ENCODE measurements at places on chromosomes 12 and 14.
A peak's percentile ranks its signal among the peaks of the same experiment; 100 is the strongest.

DNA sequence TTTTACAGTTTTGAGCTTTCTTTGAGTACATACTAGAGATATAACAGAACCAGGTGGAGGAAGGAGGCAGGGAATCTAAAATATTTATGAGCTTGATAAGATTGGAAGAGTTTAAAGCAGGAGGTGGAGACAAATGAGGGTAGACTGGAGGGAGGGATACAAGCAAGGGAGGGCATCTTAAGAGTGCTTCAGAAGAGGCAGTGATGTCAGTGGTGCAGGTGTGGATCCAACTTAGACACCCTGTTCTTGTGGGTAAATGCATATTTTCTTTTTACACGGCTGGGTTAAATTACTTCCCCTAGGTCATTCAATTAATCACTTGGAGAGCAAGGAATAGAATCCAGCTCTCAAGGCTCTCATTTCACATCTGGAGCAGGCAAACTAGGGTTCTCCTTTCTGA is 146.1 kb upstream of the LRIG3 start:
- DNase-seq: no peak

DNA sequence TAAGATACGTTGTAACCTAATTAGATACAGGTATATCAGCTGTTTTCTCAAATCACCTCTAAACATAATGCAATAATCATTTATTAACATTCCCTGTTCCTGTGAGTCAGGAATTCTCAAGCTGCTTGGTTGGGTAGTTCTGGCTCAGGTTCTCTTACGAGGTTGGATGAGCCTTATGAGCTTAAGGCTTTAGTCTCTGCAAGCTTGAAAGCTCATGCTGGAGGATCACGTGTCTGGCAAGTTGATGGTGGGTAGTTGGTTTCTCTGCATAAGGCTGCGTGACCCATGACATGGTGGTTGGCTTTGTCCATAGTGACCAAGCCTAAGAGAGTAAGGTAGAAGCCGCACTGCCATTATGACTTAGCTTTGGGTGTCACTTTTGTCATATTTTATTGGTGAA is 62.0 kb downstream of the PLEKHA5 start:
- DNase-seq: no peak

DNA sequence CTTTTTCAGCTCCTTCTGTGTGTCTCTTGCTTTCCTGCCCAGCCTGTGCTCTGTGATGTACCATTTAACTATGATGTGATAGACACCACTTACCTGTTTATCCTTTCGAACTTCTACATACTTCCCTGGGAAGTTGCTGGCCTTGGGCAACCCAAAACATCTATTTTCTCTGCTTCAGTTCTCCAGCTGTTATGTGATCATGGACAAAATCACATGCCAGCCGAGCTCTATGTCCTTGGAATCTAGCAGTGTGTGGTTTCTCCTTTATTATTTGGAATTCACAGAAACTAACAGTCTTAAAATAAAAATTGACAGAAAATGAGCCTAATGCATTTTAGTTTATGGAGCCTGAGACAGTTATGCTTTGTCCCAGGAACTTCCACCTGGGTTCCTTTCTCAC is 22.9 kb downstream of the BMAL2 start:
- DNase-seq: no peak

- DNase-seq: peak; percentile 31
Observed at GRCh38 chr14:44833376-44834060, 128.2 kb downstream of the KLHL28 start.

- DNase-seq: no peak
Observed at GRCh38 chr14:72664651-72665050, 229.2 kb downstream of the DPF3 start.

GRCh38 chr12:45668641-45669040 is 60.9 kb upstream of the ARID2 start:
- DNase-seq: no peak

DNA sequence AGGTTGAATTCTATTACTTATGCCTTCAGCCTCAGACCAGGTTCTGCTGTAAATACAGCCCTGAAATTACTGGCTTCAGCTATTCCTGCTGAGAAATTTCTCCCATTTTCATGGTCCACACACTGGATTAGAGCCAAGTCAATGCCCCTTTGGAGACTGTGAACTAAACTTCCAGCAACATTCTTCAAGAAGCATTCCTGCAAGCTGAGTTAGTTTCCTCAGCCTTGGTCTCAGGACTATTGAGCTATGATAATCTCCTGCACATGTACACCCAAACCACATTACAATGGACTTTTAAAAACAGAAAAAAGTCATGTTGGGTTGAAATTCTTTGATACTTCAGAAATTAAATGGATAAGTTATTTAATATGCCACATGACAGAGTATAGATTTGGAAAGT is 58.0 kb upstream of the AVPR1A start:
- no peak for DNase-seq

DNA sequence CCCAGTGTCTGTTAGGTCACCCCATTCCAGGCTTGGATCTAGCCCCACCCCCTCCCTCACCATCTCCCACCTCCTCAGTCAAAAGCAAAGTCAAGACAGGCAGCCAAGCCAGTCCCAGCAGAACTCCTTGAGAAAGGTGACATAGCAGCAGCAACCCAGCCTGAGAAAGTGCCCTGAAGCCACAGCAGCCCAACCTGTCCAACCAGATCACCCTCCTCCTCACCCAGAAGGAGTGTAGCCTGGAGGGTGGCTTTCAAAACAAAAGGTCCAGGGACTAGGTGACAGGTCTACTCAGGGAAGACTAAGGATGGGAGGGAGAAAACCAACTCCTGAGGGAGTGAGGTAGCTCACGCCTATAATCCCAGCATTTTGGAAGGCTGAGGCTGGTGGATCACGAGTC is 5.2 kb downstream of the RAB15 start:
- DNase-seq: no peak

DNA sequence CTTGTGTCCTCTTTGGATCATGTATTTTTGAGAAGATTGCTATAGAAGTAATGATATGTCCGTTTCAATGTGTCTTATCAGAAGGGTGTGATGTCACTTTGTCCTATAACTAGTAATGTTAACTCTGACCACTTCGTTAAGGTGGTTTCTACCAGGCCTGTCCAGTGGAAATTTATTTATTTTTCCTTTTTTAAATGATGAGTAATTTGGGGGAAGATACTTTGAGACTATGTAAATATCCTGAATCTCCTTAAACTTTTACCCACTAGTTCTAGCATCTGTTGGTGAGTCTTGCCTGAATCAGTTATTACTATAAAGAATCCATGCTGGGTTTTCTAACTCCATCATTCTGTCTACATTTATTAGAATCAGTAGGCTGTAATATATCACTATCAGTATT is 15.3 kb downstream of the EP400 start:
- peak; percentile 79 for DNase-seq

- DNase-seq: no peak
Observed at GRCh38 chr12:111201036-111201435, 167.9 kb downstream of the PHETA1 start.

DNA sequence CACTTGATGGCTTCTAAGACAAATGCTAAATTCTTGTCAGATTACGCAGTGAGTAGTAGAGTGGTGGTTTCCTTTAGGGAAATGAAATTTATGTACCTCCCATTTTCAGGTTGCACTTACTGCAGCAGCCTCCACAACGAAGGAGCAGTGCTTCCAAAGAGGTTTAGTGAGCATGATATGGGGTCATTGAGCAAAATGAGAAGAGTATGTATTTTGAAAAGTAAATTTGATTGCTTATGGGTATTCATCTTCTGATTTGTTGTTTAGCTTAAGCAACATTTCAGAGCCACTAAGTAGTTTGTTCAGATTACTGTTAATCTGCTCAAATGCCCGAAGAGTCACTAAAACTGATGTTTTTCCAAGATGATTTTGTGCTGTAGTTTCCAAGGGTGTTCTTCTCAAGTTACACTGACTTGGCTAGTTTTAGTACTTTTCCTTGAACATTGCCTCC is 493.6 kb downstream of the PCNX1 start:
- DNase-seq: no peak

GRCh38 chr14:93537951-93538350 is 107.2 kb downstream of the UNC79 start:
- DNase-seq: no peak

GRCh38 chr12:9449181-9449580 is 158.5 kb downstream of the KLRB1 start:
- peak; percentile 23 for DNase-seq

- DNase-seq: no peak
Observed at GRCh38 chr12:102470945-102471344, 9.4 kb downstream of the IGF1 start.

DNA sequence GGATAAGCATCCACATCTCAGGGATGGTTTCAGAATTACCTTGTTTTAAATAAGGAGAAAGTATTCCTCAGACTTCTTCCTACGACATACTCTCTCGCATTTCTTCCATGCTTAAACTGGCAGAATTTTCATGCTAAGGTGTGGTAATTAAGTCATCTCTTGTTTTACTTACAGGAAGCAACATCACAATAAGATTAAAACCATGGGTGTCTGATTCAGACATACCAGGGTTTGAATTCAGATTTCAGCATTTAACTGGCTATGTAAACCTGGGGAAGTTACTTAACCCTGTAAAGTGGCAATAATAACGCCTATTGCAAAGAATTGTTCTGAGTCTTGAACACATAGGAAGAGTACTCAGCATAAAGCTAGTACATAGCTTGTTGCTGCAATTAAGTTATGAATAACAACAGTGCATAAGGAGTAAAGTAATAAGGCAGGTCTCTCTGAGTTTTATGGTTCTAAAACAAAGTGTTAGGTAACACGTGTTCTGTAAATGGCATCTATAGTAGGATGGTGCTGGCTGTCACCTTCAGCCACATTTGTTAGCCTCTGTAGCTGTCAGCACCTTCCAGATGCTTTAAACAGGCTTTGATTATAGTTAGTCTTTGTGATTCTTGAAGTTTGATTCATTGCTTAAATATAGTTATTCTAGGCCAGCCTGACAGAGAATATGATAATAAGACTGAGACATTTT is 38.8 kb downstream of the IFT43 start:
- no peak for DNase-seq

DNA sequence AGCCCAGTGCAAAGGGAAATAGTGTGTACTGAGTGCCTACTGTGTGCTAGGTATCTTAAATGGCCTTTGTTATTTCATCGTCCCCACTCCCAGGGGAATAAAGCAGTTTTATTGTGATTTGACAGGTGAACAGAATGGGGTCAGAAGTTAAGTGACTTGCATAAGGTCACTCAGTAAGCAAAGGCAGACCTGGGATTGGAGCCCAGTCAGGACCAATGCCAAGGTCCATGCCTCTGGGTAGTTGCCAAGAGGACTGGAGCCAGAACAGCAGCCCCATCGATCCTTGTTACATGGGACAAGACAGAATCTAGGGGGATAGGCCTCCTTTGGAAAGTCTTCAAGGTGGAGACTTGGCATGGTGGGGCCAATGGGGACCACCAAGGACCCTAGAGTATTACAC is 227.4 kb upstream of the PWP1 start:
- DNase-seq: no peak
